Activated T-helper 2 cell treated with anti-CD3 and anti-CD28 coated beads, Interferon-gamma antibody, Interleukin-2, Interleukin-4, amounts not matched to agents 10 μg/mL and 5 μg/mL and 100 μg/mL, durations not matched to agents 14 hours and 24 hours and 36 hours (primary cell): ENCODE measurements at places on chromosomes 6 and 20. TPM values are rescaled to one million over a fixed set of nuclear protein-coding genes. Genes with fewer than 3 reads are reported as not detected.

The NR2E1 gene
- total RNA-seq = not detected in 2 replicates

The TMC2 gene
- total RNA-seq = not detected in 2 replicates

The CTSZ gene
- total RNA-seq = 62.0 and 66.1 TPM in 2 replicates

The ZC2HC1B gene
- total RNA-seq = not detected in 2 replicates

The PROKR2 gene
- not detected in 2 replicates for total RNA-seq

The KCNK16 gene
- total RNA-seq = not detected in 2 replicates
